ENCODE measurements at places on chromosomes 4 and X. TPM values are rescaled to one million over a fixed set of nuclear protein-coding genes. Genes with fewer than 3 reads are reported as not detected.

HSD17B13 gene
- total RNA-seq: under 0.01 TPM

ITIH6 gene
- not detected for total RNA-seq

PTCHD1 gene
- total RNA-seq: not detected

F11 gene
- not detected for total RNA-seq

NAA11 gene
- total RNA-seq: not detected

SORCS2 gene
- 11.5 TPM for total RNA-seq

SULT1E1 gene
- not detected for total RNA-seq

MRPS18C gene
- total RNA-seq: 13.8 TPM

MTM1 gene
- total RNA-seq: 11.8 TPM

PHKA1 gene
- 4.7 TPM for total RNA-seq

FSTL5 gene
- total RNA-seq: not detected

OTC gene
- total RNA-seq: not detected

GPRASP1 gene
- total RNA-seq: 3.5 TPM

CENPVL2 gene
- total RNA-seq: not detected

CXCL6 gene
- not detected for total RNA-seq

Data from osteoblast (primary cell).